ENCODE measurements at places on chromosomes 2 and 18.

DNA sequence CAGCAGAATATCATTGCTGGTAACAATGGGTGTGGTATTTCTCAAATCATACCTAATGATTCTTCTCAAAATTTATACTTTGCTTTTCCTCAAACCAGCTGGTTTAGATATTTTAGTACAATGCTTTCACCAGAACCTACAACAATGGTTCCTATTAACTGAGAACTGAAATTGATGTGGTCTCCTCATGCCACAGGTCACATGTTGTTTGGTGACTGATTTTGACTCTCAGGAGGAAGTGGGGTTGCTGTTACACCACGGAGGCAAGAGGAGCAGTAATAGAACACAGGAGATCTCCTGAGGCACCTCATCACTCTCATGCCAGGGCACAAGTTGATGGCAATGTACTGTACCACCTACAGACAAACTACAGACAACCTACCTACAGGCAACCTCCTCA is 3.0 kb upstream of the CEP68 start:
- no peak for DNase-seq

GRCh38 chr2:98948956-98949739 is 13.1 kb upstream of the CRACDL start:
- DNase-seq, result peak; percentile 35

DNA sequence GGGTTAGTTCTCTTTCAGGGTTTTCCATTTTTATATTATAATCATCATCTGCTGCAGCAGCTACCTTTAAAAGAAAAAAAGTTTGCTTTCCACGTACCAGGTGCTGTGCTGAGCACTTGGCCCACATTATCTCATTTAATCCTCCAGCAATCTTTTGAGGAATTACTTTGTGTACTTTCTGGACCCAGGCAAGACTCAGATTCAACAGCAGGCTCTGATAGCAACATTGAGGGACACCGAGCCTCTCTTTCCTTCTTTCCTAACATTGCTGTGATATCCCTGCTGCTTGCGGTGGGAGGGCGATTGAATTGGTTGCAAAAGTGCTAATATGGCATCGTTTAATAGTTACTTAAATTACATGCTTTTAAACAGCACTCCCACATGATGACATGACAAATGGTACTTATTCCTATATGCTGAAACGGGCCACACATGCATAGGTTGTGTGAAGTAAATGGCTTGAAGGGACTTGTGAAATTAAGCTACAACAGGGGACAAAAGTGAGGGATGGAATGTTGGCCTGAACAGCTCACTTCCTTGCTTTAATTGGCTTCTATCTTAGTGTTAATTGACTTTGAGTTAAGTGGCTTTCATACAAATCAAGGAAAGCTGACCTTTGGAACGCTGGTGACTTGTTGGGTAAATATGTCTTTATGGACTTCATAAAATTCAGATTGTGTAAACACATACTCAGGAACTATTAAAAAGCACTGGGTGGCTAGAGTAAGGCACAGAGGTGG is 21.2 kb downstream of the SPRED2 start:
- no peak for DNase-seq

DNA sequence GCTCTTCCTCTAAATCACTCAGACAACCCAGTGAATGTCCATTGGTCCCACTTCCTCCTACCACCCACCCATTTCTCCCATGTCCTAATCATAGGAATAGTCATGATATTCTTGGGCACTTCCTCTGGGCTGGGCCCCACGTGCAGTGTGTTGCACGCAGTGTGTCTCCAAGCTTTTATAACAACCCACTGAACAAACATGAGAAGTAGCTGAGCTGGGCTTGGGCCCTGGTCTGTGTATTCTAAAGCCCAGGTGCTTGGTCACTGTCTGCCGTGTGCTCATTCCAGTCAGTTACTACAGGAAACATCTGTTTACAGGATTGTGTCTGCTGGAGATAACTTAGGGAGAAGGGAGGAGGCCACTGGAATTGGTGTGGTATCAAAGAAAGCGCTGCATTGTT is 64.2 kb upstream of the THOC1 start:
- no peak for DNase-seq

DNA sequence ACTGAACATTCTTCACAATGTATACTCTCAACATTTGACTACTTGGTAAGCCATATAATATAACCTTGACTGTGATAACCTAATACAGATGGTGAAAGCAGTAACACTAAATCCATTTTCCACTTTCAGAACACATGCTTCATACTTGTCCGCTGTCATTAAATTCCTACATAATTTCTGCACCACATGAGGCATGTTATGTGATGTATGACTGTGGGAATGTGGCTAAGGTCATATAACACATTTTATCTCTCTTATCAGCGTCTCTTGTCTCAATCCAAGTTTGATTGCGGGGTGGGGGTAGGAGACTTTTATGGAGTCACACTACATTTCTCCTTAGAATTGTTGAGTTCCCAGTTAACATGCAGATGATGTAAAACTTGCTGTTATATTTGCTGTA is 110.9 kb downstream of the MTCL1 start:
- no peak for DNase-seq

GRCh38 chr2:158993721-158994587 is 25.5 kb downstream of the TANC1 start:
- DNase-seq, result no peak

DNA sequence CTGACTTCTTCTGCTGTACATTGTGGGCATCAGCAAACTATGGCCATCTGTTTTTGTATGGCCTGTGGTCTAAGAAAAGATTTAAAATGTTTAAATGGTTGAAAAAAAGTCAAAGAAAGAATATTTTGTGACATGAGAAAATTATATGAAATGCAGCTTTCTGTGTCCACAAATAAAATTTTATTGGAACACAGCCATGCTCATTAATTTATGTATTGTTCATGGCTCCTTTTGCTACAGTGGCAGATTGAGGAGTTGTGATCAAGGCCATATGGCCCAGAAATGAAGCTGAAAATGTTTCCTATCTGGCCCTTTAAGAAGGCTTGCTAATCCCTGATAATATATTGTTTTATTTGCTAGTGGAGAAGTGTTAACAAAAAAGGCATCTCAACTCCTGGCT is 162.0 kb downstream of the SLC4A3 start:
- DNase-seq, result no peak

DNA sequence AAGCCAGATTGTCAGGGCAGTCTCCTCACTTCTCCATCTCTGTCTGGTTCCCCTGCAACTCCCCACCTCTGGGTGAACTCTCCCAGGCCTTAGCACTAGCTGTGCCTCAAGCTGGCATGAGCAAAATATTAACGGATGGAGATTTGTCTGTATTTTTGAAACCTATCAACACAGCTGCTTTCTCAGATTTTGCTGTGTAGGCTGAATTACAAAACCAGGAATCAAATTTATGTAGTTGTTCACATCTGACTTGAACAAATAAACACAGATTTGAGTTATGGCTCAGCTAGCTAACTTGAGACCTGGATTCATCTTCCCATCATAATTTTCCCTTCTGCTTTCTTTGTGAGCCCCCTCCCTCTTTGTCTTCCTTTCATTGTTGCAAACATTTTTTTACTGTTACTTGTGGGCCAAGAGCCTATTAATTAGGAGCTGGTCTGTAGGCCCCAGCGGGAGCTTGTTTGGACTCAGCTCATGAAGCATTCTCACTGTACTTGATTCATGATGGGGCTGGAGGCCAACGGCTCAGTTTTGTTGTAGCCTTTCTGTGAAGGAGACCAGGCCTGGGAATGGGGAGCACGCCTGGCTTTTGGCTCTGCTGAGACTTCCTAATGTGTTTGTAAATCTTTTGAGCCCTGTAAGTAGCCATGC is 164.1 kb upstream of the GATA6 start:
- DNase-seq, result no peak

GRCh38 chr18:31634331-31634713 is 42.6 kb downstream of the TTR start:
- no peak for DNase-seq

DNA sequence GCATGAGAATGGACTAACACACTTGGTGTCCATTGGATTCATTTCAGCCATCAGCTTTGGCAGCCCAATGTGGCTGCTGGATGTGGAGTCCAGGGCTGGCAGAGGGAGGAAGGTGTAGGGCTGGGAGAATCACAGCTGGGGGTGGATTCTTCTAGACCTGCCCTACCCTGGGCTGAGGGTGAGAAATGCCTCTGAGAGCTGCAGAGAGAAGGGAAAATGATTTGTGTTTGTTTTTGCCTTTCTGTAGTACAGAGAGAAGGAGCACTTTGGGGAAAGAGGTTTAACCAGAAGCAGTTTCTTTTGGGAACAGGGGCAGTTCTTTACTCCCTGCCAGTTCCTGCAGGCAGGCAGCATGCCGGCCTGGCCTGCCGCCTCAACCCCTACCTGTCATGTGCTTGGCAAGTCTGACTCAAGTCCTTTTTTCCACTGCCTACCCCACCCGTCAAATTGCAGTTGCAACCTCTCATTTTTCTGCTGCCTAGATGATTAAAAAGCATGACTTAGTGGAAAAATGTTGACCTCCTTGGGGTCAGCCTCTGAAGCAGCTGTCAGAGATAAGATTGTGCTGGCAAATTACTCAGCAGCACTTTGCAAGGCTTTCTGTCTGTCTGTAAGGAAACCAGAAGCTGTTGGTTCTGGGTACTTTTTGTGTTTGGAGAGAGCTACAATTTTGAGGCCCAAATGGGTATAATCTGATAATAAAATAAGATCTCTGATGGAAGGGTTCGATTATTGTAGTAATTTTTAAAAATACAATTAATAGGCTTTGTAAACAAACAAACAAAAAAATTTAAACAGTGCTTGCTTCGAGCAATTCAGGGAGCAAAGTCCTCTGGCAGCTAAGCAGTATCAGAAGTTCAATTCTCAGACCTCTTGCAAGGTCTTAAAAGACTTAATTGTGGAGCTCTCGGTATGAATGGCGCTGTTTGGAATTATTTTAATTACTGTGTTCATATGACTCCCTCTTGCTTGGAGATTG is 21.7 kb downstream of the LBH start:
- peak; percentile 63 for DNase-seq

GRCh38 chr2:162242586-162243280 is 512 bp downstream of the FAP start:
- peak; percentile 40 for DNase-seq

- DNase-seq, result no peak
Observed at GRCh38 chr2:65939687-65940086, 495.2 kb upstream of the MEIS1 start.

- peak; percentile 99 for DNase-seq
Observed at GRCh38 chr2:234133004-234133403, 82.5 kb downstream of the SPP2 start.

- no peak for DNase-seq
Observed at GRCh38 chr2:3940661-3941060, 237.3 kb downstream of the DCDC2C start.

- DNase-seq, result no peak
Observed at GRCh38 chr2:70188460-70188859, 2.4 kb downstream of the C2orf42 start.

- no peak for DNase-seq
Observed at GRCh38 chr18:63180971-63181376, 138.6 kb downstream of the BCL2 start.

DNA sequence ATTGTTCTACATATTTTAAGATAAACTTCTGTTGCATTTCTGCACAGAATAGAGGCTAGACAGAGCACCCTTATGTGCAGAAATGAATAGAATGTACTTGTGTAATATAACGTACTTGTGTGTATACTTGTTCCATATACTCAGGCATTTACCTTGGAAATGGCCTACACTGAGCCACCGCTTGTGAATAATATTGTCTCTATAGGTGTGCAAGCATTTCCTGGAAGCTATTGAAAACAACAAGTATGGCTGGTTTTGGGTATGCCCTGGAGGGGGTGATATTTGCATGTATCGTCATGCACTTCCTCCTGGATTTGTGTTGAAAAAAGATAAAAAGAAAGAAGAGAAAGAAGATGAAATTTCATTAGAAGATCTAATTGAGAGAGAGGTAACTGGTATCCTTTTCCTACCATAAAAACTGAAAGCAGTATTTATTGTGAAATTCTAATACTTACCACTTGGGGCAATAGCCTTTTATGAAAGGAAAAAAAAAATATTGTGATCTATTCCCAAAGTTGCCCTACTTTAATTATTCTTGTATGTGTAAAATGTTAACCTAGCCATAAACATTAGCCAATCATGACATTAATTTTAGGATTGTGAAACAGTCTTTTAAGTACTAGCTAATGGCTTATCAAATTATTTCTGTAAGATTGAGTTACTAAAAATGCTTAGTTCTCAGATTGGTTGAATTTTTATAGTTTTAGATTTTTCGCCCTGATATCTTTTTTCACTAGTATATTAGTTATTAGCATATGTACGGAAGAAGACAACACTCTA is 18.0 kb downstream of the ZC3H15 start:
- peak; percentile 17 for DNase-seq

GRCh38 chr2:64646007-64646880 is 7.5 kb downstream of the SERTAD2 start:
- peak; percentile 71 for DNase-seq

DNA sequence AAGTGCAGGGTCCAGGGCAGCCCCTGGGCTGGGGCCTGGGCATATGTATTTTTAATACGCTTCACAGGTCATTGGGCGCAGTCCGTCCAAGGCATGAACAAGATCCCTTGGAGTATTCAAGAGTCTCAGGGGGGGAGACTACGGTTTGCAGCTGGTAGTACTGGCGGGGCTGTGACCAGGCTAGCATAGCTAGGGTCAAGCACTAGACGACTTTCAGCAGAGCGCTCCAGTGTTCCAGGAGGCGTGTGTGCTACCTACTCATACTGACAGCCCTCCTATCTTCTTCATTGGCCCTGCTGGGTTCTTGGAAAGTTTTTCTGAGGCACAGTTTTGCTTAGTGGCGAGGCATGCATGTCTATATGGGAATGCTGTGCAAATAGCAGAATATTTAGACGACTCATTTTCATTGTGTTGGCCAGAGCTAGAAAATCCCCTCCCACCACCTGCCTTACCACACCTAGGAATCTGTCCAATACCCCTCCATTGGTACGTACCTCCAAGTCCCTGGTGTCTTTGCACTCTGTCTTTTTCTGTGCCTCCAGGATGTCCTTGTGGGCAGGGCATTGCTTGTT is 68.2 kb downstream of the GLI2 start:
- peak; percentile 44 for DNase-seq

DNA sequence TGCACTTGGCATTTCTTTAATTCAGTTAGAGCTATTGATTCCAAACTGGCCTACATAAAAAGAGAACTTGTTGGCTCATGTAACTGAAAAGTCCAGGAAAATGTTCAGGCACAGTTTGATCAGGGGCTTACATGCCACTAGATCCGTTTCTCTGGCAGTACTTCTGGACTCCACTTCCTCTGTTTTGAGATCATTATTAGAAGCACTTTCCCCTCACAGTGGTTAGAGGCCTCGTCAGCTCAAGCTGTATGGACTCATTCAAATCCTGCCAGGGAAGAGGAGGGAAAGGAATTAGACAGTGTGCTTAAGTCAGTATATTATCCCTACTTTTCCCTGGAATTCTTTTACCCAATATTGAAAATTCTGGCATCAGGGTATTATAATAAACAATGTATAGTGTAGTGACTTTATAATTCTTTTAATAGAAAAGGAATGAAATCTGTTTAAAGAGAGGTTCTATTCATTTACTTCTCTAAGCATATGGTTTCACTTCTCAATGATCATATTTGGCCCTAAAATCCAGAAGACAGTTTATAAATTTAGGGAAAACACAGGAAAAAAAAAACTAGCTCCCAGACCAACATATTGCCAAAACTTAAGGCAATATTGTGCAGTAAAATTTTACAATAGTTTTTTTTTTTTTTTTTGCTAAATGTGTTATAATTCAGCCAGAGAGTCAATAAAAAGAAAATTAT is 92.0 kb downstream of the ARMC9 start:
- no peak for DNase-seq

Data from mammary epithelial cell (primary cell).